Activated naive CD4-positive, alpha-beta T cell treated with anti-CD3 and anti-CD28 coated beads for 36 hours (primary cell): ENCODE measurements at places on chromosomes 12 and 14.
A peak's percentile ranks its signal among the peaks of the same experiment; 100 is the strongest.

DNA sequence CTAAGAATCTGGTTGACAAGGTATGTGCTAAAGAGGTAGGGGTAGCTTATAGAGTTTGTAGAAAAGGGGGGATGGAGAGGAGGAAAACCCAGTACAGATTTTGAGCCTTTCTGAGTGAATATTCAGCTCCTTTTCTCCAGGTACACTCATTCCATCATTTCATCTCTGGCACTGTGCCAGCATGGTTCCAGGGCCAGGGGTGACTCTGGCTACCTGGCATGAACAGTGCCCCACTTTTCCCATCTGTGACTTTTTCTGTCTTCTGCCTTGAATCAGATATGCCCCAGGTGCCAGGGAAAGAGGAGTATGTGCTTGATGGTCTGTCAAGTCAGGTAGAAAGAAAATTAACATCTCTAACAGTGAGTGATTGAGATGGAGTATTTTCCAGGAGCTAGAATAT lies 175.7 kb downstream of the CACNA1C start:
- no peak for DNase-seq

DNA sequence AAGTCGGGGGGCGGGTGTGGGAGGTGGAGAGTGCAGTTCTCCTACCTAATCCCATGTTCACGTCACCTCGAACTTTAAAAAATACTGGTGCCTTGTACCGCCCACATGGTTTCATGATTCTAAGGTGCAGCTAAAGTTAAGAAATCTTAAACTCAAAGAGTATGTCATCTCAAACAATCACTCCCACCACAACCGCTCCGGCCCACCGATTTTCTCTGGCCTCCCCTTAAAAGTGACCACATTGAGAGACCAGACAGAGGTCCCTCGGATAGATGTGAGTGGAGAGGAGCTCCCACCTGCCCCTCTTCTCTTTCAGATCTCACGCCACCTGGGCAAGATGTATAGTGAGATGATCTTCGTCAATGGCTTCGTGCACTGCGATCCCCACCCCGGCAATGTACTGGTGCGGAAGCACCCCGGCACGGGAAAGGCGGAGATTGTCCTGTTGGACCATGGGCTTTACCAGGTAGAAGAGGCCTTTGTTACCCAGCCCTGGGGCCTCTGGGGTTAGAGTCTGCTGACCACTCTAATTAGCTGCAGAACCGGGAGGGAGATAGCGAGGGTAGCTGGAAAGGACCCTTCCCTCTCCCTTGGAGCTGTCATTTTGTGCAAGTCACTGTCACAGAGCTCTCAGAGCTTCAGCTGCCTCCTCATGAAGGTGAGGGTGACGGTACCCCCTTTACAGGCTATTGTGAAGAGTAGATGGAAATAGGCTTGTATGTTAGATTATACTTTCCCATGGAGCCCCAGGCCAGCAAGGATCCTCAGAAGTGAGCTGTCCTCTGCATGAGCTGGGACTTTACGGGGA lies 124.4 kb downstream of the ADCK1 start:
- no peak for DNase-seq

- no peak for DNase-seq
Measured at GRCh38 chr12:130982565-130983225, 29.0 kb downstream of the ADGRD1 start.

- DNase-seq: no peak
Measured at GRCh38 chr14:50808053-50808452, 22.9 kb downstream of the NIN start.

- DNase-seq: no peak
Measured at GRCh38 chr12:47017901-47018475, 61.4 kb upstream of the PCED1B start.

GRCh38 chr12:62516927-62517326 lies 50.3 kb downstream of the MON2 start:
- DNase-seq: no peak

DNA sequence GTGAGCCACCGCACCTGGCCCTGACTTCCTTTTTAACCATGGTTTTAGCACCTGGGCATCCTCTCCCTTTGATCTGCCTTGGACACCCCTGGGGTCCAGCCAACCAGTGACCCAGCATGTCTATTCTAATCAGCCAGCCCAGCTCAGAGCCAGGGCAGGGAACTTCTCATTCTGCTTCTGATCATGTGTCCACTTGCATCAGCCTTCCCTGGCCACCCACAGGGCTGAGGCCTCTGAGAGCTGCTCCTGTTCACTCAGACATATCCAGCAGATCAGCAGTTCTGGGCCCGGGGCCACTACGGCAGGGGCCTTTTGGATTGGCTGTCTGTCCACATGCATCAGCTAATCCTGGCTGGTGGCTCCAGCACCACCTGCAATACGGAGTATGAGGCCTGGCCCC lies 117.9 kb upstream of the MAP1LC3B2 start:
- no peak for DNase-seq

GRCh38 chr12:75407683-75408082 lies 16.8 kb downstream of the GLIPR1L2 start:
- DNase-seq: no peak

DNA sequence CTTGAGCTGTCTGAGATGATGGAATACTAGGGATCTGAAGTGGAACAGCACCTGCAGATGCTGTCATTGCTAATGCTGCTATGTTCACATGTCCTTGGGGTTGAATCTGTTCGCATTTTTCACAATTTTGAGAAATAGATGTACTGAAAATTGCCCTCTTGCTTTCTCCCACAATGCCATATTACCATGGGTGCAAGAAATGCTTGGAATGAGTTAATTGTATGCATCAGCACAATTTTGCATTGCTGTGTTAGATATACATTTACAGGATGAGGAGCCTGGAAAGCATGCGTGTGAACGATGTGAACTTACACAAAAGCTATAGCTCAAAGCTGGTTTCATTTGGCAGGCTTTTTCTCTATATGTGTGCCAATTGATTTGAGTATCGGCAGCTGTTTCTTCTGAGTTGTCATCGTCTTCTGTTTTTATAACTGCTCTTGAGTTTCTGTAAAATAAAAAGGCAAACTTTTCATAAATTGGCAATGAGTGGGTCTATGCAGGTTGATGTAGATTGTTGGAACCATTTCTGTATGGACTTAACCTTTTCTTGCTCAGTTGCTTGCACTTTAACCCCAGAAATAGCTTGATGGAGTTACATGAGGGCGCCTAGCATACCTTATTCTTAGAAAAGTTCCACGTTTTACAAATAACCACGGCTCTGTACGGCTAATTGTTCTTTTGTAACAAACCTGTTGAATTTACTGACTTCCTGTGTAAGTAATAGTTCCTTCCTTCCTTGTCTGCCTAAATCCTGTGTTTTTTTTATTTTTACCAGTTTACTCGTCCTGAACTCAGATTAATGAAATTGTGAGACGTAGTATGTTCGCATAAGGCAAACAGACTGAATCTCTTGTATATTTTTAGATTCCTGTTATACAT lies 105.9 kb downstream of the FGD4 start:
- DNase-seq: no peak

DNA sequence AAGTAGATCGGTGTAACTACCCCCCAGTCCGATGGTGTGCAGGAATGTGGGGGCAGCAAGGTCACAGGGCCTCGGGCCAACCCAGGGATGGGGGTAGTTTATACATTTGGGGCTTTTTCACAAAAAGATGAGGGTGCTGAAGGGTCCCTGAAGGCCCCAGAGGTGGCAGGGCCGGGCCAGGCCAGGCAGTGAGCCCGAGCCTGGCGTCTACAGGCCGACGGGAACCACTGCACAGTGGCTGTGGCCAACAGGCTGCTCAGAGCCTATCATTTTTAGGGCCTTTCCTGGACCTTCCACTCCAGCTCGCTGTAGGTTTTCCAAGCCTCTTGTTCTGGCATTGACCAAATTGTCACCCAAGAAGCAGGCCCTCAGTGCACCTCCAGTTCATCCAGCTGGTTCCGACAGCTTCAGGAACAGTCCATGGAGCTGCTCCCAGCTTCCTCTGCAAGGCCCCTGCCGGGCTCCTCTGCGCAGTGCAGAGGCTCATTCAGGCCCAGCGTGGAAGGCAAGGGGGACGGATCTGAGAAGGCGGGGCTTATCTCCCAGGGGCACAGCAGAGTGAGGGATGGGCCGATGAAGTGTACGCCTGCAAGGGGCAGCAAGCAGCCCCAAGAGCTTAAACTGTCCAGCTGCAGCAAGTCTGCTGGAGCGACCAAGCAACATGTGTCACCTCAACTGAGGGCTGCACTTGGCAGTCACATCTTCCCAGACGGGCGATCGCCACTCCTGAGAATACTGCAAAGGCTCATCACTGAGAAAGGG lies 13.9 kb downstream of the CDCA4 start:
- no peak for DNase-seq

- no peak for DNase-seq
Measured at GRCh38 chr12:31005944-31006361, 67.7 kb upstream of the DDX11 start.

GRCh38 chr12:104588047-104588920 lies 131.5 kb downstream of the CHST11 start:
- no peak for DNase-seq

GRCh38 chr14:98955741-98956070 lies 316.3 kb downstream of the BCL11B start:
- DNase-seq: no peak

- no peak for DNase-seq
Measured at GRCh38 chr12:113064395-113065125, 8.0 kb downstream of the DTX1 start.

DNA sequence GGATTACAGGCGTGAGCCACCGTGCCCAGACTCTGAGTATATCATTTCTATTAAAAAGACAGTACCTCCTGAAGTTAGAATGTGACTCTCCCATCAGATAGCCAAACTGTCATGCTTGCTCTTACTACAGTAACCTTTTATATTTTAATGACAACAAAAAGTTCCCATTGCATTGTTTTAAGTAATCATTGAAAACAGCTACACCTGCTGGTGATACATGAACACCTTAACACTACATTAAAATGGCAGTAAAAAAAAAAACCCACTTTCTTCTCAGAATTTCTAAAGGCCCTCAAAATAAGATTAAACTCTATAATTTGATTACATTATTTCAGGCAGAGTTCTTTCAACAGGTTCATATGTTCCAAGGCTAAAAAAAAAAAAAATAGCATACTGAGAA lies 76.7 kb downstream of the SH2B3 start:
- DNase-seq: no peak

- no peak for DNase-seq
Measured at GRCh38 chr12:89343127-89343526, 9.2 kb downstream of the DUSP6 start.

GRCh38 chr12:72523754-72524153 lies 251.6 kb downstream of the TRHDE start:
- DNase-seq: no peak

- peak; percentile 3 for DNase-seq
Measured at GRCh38 chr14:64706593-64707193, 2.5 kb downstream of the PLEKHG3 start.

DNA sequence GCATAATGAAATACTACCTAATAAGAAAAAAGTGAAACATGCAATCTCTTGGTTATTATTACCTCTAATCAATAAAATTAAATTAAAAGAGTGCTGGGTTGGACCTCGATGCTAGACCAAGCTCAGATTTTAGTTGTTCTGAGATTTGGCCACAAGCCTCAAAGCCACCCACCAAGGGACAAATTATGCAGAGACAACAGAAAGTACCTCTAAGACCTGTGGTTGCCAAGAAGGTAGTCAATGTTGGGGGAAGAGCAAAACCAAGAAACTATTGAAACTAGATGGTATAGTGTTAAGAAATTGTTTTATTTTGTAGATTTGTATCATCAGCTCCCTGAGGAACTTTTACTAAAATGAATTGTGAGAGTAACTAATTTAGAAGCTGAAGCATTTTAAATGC lies 43.8 kb upstream of the ARID2 start:
- no peak for DNase-seq

DNA sequence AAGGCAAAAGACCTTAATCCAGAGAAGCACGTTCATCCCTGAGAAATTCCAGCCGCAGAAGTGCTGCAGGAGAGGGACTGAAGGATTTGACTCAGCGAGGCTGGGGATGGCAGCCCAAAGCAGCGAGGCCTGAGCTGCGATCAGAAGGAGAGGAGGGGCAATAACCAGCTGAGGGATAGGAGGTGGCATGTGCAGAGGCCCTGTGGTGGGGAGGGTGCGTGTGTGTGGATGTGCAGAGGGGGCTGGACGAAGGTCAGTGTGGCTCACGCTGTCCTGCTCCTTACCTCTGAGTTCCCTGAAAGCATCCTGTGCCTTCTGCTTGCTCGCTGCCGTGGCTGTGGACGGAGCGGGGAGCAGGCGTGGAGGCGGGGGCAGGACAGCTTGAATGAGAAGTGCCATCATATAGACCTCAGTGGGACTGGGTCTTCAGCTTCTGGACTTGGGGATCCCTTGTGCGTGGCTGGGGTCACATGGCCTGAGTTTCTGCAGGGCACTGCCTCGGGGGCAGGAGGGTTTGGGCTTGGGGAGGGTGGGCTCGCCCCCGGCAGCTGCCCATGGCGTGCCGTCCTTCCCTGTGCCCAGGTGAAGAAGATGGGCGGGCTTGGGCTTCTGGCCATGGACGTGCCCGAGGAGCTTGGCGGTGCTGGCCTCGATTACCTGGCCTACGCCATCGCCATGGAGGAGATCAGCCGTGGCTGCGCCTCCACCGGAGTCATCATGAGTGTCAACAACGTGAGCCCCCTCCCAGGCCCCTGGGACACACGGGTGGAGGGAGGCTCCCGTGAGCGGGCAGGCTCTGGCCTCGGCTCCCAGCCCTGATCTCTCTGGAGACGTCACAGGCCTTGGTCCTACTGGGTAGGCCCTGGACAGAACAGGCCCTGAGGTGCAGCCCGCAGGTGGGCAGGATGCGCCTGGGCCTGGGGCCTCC lies 11.0 kb downstream of the ACADS start:
- DNase-seq: no peak

DNA sequence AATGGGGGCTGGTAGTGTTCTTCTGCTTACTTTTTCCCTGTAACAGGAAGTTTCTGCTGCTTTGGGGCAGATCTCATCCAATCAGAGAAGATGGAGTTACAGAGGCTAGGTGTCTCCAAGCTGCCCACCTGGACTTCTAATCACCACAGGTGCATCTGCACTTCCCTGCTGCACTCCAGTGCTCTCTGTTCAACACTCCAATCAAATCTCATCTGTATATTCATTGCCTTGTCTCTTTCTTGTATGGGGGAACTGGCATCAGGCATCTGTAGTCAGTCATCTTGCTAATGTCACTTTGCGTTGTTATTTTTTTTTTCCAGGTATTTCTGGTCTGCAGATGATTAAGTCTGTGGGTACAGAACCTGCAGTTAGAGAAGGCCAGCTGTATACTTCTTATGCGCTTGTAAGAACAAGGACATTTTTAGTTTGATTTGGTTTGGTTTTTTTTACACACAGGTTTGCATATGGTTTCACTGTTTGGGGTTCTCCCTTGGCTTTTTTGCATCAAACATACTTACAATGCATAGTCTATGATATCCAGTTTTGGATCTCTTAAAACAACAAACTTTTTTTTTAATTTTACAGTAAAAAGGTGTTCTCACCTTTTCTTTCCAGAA lies 116.0 kb downstream of the METTL25 start:
- no peak for DNase-seq

DNA sequence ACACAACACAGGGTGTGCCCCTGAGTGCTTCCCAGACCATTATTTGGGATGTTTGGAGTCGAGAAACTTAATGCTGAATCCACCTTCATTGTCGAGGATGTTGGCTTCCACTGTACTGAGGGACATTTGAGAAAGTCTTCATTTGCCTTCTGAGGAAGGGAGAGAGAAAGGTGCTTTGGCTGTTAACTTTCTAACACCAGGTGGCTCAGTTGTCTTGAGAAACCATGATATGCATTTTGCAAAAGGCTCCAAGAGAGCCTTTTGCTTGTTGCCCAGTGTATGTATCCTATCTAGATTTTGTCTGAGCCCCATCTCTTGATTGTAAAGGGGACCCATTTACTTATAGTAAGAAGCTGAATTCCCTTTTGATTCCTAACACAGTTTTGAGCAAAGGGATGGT lies 28.6 kb upstream of the NRXN3 start:
- DNase-seq: no peak

- DNase-seq: no peak
Measured at GRCh38 chr14:67059596-67059995, 129.6 kb upstream of the GARIN2 start.
